ENCODE measurements at places on chromosomes 6 and 20.

DNA sequence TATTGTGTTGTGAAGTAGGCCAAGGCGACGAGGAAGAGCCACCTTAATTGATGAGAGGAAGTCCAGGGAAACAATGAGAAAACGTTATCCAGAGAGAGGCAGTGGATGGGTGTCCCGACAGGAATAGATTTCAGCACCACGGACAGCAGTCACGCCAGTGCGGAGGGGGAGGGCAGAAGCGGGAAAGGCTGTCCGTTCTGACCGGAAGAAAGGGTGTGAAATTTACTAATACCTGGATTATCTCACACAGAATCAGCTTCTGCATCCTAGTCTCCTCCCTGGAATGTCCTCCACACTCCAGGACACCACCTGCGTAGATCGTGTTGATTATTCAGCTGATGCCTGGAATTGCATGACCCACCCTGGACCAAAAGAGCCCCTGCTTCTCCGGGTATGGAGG is 7.4 kb upstream of the BPIFA3 start:
- DNase-seq: peak; percentile 66

DNA sequence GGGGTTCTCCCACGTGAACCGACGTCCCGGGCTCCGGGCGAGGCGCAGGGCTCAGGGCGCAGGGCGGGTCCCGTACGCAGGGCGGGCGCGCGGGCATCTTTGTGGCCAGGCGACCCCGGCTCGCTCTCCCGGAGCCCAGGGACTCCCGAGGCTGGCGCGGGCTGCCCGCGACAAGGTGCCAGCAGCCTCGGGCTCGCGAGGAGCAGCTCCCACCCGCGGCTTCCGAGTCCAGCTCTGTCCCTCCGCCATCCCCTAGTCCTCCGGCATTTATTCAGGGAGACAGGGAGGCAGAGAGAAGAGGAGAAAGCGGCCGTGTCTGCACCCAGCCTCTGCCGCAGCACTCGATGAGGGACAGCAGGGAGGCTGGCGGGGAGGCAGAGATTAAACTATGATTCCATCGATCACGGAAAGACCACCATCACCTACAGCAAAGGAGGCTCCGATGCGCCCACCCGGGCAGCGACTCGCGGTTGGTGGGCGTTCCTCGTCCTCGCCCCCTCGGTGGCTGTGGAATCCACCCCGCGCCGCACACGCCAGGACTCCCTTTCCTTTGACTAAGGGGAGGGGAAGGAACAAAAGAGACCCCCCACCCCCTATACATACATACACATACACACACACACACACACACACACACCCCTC is 1.1 kb downstream of the RGS17 start:
- DNase-seq: no peak

DNA sequence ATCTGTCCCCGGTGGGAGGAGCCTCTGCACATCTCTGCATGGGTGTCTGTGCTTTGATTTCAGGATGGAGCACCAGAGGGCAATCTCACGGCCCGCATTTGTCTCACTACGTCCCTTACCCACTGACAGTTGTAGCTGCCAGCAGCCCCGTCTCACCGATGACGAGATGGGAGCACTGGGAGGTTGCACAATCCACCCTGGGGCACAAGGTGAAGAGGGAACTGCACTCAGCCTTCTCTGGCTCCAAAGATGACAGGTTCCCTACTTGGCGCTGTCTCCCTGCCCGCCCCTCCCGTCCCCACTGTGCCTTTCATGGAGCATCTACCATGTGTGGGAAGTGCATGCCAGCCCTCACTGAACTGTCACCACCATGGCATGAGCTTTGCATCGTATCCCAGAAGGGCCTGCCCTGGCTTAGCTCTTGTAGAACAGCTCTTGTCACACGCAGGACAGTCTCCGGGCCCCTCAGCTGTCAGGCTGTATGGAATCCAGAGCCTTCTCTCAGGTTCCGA is 99.9 kb upstream of the PMEPA1 start:
- no peak for DNase-seq

DNA sequence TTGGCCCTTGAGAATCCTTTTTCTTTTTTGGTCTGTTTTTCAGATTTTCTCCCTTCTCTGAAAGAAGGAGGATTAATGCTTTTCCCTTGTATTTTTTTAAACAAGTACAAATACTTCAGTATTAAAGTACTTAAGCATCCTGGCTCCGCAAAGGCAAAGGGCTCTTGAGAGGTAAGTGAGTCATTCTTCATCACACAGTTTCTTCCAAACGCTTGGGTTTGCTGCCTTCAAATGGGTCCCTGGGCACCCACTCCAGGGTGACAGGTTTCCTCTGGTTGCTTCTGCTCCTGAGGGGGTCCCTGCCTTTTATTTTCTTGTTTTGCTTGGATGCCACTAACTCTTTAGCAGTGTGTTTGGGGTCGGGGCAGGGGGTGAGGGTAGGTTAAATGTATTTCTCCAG is 437.1 kb downstream of the PTPRT start:
- no peak for DNase-seq

DNA sequence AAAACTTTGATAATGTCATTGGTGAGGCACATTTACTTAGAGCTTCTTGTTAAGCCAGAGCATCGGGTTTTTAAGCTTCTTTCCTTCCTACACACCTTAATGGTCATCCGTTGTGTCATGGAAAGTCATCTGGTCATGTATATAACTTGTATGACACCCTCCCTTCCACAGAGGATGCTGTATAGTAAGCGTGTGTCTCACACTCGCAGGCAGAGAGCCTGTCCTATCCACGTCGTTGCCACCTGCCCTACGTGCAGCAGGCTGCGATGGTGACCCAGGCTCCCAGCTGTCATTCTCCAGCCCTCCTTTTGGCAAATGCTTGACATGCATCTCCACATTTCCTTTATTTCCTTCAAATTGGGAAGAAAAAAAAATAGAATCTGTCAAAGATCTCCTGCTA is 85.6 kb downstream of the MYB start:
- DNase-seq: no peak

DNA sequence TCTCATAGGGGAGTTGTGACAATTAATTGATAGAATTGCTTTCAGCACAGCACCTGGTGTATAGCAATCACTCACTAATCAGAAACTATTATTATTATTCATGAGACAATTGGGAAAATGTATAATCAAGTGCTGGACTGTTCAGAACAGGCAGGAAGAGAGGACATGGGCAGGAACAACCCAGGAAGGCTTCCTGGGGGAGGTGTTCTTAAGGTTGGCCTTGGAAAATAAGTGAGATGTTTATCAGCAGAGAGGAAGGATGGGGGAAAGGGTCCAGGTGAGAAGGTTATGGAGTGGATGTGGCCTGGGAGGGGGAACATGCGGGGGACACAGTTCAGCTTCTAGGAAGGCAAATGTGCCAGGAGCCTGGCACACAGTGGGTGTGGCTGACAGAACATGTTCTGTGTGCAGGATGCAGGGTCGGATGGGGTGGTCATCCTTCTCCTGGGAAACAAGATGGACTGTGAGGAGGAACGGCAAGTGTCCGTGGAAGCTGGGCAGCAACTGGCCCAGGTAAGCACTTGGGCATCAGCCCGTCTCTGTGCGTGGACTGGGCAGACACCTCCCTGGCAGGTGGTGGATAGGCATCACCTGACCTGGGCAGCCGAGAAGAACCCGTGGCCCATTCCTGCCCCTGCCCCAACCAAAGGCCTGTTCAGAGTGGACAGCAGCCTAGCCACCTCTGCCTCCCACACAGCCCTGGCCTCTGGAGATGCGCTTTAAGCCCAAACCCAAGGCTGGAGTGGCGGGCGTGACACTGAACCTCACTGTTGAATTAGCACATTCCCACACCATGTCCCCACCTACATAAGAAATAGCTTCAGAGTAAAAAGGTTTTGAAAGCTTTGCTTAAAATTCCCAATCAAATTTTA is 30.9 kb downstream of the RAB44 start:
- DNase-seq: no peak

DNA sequence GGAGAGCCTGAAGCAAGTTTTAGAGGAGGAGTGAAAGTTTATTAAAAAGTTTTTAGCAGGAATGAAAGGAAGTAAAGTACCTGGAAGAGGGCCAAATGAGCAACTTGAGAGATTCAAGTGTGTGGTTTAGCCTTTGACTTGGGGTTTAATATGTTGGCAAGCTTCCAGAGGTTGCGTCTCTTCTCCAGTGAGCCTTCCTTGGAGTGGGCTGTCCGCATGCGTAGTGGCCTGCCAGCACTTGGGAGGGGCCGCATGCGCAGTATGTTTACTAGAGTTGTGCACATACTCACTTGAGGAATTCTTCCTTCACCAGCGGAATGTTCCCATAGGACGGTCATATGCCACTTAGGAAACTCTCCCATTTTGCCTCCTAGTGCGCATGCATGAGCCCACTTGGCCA is 235.2 kb downstream of the ALDH8A1 start:
- no peak for DNase-seq

DNA sequence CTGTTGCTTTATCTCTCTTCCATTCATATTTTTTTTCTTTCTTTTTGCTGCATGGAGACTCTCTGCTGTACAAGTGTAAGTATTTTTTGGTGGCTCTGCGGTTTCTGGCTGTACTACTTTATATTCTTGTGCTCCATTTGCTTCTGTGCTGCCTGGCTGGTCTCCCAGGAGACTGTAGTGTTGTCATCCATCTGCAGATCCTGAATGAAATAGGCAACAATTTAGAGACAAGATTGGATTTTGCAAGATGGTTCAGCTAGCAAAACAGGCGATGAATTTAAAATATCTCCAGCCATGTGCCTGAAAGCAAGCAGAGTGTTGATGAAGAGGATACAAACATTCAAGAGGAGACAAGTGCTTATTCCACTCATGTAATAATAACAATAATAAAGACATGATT is 75.1 kb upstream of the SCGN start:
- no peak for DNase-seq

GRCh38 chr6:104630955-104631354 is 228.8 kb downstream of the HACE1 start:
- DNase-seq: no peak

DNA sequence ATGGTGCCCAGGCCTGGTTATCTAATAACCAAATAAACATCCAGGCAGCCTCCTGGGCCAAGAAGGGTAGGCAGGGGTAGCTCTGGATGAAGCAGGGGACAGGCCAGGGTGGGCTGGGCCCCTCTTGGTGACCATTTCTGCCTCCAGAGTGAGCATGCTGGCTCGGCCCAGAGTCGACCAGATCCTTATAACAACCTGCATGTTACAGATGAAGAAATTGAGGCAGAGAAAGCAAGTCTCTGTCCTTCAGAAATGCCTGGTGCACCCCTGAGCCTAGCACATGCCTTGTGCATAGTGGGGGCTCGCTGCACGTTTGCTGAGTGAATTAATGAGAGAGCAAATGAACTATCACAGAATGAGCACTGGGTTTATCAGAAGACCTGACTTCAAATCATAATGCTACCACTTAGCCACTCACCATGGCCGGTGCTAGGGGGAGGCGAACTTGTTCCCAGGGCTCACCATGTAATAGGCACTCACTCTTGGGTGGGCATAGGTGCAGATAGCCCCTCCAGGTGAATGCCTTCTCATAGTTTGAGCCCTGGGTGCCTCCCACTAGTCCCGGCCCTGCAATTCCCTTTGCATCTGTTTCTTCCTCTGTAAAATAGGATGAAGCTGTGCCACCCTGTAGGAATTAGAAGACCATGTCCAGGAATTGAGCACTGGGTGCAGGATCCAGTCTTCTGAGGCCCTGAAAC is 3.8 kb upstream of the APCDD1L start:
- no peak for DNase-seq
